ENCODE measurements at places on chromosomes 11 and 22.

- DNase-seq, result no peak
These were observed 91.2 kb upstream of the CSNK2A3 start for GRCh38 chr11:11444027-11444803.

GRCh38 chr11:117724104-117724503 lies 72.9 kb downstream of the DSCAML1 start:
- no peak for DNase-seq

GRCh38 chr11:33329705-33330329 lies 72.6 kb downstream of the HIPK3 start:
- no peak for DNase-seq

GRCh38 chr22:31957970-31958594 lies 13.7 kb downstream of the YWHAH start:
- no peak for DNase-seq

DNA sequence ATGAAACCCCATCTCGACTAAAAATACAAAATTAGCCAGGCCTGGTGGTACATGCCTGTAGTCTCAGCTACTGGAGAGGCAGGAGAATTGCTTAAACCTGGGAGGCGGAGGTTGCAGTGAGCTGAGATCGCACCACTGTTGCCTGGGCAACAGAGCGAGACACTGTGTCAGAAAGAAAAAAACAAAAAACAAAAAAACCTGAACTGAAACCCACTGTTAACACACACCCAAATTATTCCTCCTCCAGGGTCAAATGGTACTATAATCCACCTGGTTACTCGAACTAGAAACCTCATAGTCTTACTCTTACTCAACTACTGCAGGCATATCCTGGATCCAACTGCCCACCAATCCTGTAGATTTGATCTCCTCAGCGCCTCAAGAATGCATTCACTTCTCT lies 35.5 kb downstream of the USP28 start:
- no peak for DNase-seq

- no peak for DNase-seq
These were observed 88.3 kb downstream of the EFCAB6 start for GRCh38 chr22:43723816-43724215.

DNA sequence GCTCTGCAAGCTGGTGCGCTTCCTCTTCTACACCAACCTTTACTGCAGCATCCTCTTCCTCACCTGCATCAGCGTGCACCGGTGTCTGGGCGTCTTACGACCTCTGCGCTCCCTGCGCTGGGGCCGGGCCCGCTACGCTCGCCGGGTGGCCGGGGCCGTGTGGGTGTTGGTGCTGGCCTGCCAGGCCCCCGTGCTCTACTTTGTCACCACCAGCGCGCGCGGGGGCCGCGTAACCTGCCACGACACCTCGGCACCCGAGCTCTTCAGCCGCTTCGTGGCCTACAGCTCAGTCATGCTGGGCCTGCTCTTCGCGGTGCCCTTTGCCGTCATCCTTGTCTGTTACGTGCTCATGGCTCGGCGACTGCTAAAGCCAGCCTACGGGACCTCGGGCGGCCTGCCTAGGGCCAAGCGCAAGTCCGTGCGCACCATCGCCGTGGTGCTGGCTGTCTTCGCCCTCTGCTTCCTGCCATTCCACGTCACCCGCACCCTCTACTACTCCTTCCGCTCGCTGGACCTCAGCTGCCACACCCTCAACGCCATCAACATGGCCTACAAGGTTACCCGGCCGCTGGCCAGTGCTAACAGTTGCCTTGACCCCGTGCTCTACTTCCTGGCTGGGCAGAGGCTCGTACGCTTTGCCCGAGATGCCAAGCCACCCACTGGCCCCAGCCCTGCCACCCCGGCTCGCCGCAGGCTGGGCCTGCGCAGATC lies 16.5 kb downstream of the P2RY2 start:
- DNase-seq, result no peak

GRCh38 chr22:40019100-40019499 lies 24.3 kb downstream of the FAM83F start:
- no peak for DNase-seq
